Pulmonary artery endothelial cell (primary cell): ENCODE measurements at places on chromosomes 6 and 20. TPM values are rescaled to one million over a fixed set of nuclear protein-coding genes. Genes with fewer than 3 reads are reported as not detected.

AVP gene
- total RNA-seq, result not detected in 2 replicates

GRCh38 chr6:107676042-107676441 lies 148.1 kb downstream of the SCML4 start:
- no peak for DNase-seq

DNA sequence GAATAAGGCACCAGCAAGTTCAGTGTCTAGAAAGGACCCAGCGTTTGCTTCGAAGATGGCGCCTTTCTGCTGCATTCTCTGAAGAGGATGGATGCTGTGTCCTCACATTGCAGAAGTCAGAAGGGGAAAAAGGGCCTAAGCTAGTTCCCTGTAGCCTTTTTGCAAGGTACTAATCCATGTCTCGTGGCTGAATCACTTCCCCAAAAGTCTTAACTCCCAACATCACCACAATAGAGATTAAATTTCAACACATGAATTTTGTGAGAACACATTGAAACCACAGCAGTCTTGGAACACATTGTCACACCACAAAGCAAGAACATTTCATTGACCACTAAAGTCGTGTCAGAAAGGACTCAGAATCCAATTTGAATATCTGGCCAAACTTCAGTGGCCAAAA lies 42.1 kb downstream of the KLHL31 start:
- DNase-seq, result no peak

- DNase-seq, result no peak
Observed at GRCh38 chr20:4081421-4081820, 66.1 kb upstream of the RNF24 start.

GRCh38 chr6:42781796-42782688 lies at the start of gene BICRAL:
BICRAL (plus strand) TSS chr6:42782052; CDS start chr6:42822023, 39,971 bp downstream.
- DNase-seq, result peak; percentile 69

GRCh38 chr20:60420676-60421229 lies 462.5 kb downstream of the CDH26 start:
- no peak for DNase-seq
